ENCODE measurements at places on chromosomes 12 and 14.

GRCh38 chr12:106044773-106045172 is 94.0 kb downstream of the NUAK1 start:
- DNase-seq, result no peak

- no peak for DNase-seq
Measured at GRCh38 chr12:89731614-89732013, 23.0 kb upstream of the ATP2B1 start.

GRCh38 chr14:49892301-49892635 is 614 bp upstream of the ARF6 start:
- DNase-seq, result peak; percentile 40

GRCh38 chr14:72104011-72104613 is 171.9 kb downstream of the RGS6 start:
- peak; percentile 6 for DNase-seq

- DNase-seq, result no peak
Measured at GRCh38 chr12:75868501-75868900, 163.1 kb downstream of the PHLDA1 start.

- DNase-seq, result no peak
Measured at GRCh38 chr14:90568405-90568804, 171.6 kb downstream of the CALM1 start.

GRCh38 chr14:41302776-41303175 is 303.9 kb upstream of the LRFN5 start:
- peak; percentile 69 for DNase-seq

DNA sequence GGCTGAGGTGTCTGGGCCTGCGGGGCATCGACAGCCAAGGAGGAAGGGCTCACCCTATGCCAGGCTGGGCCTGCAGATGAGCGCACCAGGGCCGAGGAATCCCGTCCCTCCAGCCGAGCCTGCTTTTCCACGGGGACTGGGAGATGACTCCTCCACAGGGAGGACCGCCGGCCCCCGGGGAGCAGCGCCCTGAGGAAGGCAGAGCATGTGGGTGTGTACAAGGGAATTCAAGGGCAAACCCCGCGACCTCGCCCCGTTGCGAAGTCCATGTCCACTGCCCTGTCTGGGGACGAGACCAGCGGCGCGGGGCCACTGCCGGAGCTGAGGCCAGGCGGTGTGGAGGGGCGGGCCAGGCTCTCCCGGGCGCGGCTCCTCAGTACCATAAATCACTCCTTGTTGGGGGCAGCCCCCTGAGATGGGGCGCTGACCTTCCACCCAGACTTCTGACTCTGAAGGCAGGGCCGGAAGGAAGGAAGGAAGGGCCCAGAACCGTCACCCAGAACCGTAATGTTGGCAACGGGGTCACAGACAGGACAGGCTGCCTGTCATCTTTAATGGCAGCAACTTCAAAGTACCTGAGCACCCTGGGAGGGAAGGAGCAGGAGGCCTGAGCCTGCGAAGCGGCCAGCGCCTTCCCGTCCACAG is 52.5 kb downstream of the RNF34 start:
- DNase-seq, result no peak

- no peak for DNase-seq
Measured at GRCh38 chr14:101033006-101033405, 129.5 kb upstream of the RTL1 start.

DNA sequence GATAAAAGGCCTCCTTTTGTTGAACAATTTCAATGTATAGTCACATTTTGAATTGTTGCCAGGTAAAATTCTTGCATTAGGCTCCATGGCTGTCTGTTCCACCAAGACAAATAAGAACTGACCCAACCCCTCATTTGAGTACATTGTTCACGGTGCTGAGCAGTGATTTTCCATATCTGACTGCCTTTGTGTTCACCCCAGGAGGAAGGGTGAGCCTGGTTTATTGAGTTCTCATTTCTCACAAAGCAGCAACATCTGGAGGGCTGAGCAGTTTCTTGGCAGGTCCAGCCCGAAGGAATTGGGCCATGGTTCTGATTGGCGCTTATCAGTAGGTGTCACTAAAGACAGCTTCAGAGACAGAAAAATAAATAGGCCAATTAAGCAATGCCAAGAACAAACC is 149.1 kb downstream of the BMP4 start:
- no peak for DNase-seq

DNA sequence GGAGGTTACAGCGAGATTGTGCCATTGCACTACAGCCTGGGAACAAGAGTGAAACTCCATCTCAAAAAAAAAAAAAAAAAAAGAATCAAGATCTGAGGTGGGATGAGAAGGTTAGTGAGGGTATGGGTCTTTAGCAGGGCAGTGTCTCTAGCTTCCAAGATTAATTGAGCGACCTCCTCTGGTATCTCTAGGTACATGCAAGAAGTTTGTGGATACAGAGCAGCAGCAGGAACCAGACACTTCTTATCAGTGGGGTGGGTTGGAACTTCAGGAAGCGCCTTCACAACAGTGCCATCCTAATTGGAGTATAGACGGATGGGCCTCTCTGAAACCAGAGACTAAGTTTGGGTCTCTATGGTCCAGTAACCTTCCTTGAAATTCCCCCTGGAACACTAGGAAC is 51.9 kb upstream of the CISTR start:
- DNase-seq, result no peak

DNA sequence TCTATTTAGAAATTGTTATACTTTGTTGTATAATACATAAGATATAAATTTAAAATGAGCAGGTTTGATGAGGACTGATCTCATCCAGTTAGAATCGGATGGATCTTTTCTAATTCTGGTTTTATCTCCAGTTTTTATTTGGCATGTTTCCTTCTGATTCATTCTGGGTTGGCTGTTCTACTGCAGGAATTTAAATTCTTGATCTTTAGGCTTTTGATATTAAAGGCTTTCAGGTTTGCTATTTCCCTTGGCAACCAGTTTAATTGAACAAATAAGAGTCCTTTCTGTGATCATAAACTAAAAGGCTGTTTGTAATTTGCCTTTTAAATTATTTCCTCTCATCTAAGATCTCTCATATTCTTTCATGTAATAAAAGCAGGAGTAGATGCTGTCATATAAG is 83.4 kb downstream of the PDE6H start:
- no peak for DNase-seq

GRCh38 chr14:99794151-99794780 is 1.1 kb downstream of the EML1 start:
- DNase-seq, result no peak

DNA sequence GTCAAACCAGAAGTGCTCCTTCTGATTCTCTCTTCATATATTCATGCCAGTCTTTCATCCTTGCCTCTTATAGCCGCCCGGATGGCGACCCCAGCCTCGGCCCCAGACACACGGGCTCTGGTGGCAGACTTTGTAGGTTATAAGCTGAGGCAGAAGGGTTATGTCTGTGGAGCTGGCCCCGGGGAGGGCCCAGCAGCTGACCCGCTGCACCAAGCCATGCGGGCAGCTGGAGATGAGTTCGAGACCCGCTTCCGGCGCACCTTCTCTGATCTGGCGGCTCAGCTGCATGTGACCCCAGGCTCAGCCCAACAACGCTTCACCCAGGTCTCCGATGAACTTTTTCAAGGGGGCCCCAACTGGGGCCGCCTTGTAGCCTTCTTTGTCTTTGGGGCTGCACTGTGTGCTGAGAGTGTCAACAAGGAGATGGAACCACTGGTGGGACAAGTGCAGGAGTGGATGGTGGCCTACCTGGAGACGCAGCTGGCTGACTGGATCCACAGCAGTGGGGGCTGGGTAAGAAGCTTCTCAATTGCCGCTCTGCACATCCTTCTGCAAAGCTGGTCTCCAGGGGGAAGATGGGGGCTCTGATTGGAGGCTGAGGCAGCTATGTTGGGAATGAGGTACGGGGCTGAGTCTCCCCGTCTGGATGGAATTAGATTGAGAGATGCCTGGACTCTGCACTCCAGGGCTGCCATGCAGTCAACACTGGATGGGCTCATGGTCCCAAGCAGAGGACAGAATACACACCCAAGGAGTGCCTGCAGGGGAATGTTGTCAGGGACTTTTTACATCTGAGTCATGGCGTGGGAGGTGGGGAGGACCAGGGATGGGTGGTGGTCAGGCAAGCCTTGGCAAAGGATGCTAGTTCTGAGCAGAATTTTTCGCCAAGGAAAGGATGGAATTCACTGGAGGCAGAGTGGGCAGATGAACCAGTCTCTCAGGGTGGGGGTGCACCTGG is 1.3 kb downstream of the BCL2L2 start:
- DNase-seq, result no peak

DNA sequence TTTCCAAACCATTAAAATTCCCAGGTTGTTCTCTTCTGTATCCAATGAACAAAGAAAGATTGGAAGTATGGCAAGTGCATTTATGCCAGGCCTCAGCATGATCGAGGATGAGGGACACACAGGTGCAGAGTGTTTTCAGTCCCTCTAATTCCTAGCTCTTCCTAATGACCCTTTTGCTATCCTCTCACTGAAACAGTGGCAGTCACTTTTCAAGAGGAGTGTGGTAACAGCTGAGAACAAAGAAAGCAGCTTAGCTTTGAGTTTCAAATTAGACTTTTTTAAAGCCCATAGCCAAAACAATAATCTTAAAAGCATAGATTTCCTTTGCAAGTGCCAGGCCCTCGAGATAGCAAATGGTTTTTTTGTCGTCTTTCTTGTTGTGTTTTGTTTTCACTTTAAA is 110.8 kb downstream of the KCNH5 start:
- DNase-seq, result no peak

All from NCI-H1930 (cell line).